AG20443 (cell line): ENCODE measurements at places on chromosomes 5 and 9.

GRCh38 chr9:74973714-74974113 lies 21.0 kb upstream of the C9orf40 start:
- DNase-seq: no peak

- no peak for DNase-seq
Measured at GRCh38 chr5:23001120-23001519, 148.0 kb upstream of the CDH12 start.

- DNase-seq: no peak
Measured at GRCh38 chr9:134307674-134308638, 18.3 kb upstream of the RXRA start.

GRCh38 chr5:16616536-16617273 lies at the start of gene RETREG1:
Gene RETREG1, minus strand, starts transcription at chr5:16616997. Its CDS starts 26 bp downstream, at chr5:16616971.
- peak; percentile 74 for DNase-seq

DNA sequence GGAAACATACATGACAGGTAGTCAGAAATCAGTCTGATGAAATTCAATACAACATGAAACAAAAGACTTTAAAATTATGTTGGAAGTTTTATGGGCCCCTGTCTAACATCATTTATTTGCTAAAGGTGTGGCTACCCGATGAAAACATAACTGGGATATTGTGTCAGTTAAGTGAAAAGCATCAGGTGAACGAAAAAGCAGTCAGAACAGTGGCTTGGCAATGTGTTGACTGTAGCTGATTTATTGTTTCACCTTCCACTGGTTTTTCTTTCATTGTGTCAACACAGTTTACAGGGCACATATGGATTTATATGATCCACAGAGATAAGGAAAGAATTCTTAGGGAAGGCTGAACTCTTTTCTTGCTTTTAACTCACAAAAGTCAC lies 429.6 kb upstream of the ZNF608 start:
- DNase-seq: no peak

DNA sequence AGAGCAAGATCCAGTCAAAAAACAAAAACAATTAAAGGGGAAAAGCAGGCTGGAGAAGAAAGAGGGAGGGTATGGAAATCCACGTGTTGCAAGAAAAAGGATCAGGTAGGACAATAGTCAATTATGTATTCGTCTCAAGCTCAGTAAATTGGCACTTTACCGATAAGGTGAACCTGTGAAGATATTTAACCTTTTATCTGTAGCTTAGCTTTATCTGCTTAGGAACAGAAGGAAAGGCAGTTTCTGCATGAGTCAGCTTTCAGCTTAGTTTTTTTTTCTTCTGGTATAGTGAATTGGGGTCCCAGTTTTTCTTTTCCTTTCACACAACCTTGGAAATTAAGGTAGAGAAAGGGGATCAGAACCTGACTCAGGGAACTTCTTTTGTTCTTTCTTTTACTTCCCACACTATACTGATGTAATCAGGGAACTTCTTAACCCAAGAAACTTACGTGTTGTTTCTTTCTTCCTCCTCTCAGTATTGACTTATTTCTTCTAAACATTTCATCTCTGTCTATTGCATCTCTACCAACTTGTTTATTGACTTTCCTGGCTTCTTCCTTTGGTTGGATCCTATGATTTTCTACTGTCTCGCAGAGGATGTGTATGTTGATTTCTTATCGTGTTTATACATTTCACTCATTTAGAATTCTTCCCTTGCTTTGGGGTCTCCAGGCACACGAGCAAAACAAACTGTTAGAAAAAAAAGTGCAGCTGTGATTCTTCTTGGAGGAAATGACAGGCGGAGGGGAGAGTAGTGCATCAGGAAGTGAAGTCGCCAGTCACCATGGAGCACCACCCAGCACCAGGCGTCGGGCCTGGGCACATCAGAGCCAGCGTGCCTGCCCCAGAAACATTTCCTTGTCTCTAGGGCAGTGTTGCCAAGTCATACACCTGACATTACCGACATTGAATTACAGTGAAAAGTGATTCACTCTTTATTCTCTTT lies 123.0 kb upstream of the LHFPL2 start:
- no peak for DNase-seq
